ENCODE measurements at places on chromosomes 16 and 17.

DNA sequence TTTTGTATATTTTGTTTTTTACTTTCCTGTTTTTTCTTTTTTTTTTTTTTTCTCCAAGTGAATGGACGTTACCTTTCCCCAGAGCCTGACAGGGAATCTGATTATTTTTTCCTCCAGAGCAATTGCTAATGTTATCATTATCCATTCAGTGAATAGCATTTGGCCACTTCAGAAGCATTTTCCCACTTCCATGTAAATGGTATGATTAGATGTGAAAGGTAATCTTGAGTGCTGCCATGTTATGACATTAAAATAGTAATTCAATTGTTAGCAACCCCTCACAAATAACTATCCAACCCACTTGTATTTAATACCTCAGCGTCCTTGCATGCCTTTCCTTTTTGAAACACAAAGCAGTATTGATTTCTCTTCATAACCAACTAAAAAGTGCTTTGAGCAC is 1243.8 kb downstream of the CDH8 start:
- DNase-seq, result no peak

- DNase-seq, result no peak
Measured at GRCh38 chr16:85378145-85379040, 234.7 kb upstream of the GSE1 start.

GRCh38 chr17:48601539-48602425 is 3.0 kb downstream of the HOXB6 start:
- DNase-seq, result no peak

DNA sequence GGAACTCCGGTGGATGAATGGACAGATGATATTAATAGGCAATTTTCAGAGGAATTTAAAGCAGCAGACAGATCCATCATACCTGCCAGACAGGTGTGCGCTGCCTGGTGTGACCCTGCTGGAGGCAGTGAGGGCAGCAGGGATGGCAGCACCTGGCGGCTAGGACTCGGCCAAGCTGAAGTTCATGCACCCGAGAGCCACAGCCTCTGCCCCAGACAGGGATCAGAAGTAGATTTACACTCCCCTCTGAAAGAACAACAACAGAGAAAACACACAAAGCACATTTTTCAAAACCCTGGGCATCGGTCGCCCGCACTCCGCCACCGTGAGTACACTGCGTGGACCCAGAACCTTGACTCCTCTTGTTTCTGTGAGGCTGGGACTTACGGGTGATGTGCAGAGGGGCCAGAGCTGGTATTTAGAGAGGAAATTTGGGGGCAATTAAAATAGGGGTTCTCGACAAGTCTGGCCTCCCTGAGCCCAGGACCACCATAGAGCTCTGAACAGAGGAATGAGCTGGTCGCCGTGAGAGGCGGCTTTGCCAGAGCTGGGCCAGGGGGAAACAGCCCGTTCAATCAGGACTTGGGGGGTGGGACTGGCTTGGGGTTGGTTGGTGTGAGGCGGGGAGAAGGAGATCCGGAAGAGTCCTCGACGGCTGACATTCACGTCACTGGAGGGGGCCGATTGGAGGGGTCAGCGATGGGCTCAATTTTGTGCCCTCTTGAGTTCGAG is 101.0 kb downstream of the METRNL start:
- DNase-seq, result no peak

DNA sequence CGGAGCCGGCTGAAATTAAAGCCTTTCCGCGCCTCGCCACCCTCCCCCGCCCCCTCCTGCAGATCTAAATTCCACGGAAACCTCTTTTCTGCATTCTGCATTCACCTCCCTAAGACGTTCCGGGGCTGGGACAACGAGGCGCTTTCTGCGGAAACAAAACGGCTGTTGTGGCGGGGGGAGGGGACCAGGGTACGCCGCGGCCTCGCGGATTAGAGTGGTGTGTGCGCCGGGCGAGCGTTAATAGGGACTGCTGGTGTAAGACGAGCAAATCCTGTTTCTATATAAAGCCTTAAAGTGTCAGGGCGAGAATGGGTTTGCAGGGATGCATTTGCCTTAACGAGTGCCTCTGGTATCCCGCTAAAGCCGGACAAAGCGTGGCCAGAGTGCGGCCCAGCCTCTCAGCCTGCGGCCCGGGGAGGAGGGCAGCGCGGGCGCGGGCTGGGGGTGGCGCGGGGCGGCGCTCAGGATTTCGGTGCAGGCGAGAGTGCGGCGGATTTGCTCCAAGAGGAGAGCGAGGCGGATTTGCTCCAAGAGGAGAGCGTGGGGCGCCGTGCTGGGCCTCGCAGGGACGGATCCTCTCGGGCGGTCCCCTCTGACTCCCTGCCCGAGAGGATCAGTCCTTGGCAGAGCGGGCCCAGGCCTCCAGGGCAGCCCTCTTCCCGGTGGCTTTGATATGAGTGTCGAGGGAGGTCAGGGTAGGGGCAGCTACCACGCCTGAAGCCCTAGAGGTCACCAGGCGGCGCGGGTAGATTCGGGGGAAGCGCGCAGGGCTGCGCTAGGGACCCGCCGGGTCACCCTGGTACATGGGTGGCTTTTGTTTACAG is 5.1 kb downstream of the BAHCC1 start:
- no peak for DNase-seq

DNA sequence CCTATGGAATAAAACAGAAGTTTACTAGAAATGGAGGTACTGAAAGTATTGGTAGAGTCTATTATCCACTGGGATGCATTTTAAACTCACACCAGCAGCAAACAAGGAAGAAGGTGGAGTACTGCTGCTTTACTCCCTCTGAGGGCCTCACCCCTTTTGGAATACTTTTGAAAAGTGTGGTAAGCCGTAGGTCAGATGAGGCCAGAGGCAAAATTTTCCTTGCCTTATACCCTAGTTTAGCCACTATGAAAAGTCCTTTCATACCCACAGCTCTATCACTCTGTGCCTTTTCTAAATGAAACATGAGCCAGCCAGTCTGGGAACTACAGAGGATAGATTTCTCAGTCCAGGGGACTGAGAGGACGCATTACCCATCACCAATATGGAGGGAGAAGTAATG is 14.0 kb downstream of the GDE1 start:
- no peak for DNase-seq

DNA sequence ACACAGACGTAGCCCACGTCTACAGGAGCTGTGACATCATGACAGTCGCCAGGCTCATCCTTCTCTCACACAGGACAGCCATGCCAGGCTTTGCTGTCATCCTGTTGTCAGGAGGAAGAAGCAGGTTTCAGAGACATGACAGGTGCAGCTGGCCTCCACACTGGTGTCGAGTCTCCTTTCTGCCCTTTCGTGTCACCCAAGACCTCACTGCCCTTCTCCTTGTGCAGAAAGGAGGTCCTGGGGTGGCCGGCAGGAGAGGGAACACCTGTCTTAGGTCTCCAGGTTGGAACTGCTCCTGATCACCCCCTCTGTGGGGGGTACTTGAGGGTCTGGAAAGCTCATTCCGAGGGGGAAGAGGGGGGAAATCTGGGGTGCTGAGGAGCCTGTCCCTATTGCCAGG is 41.6 kb upstream of the IRF8 start:
- no peak for DNase-seq

DNA sequence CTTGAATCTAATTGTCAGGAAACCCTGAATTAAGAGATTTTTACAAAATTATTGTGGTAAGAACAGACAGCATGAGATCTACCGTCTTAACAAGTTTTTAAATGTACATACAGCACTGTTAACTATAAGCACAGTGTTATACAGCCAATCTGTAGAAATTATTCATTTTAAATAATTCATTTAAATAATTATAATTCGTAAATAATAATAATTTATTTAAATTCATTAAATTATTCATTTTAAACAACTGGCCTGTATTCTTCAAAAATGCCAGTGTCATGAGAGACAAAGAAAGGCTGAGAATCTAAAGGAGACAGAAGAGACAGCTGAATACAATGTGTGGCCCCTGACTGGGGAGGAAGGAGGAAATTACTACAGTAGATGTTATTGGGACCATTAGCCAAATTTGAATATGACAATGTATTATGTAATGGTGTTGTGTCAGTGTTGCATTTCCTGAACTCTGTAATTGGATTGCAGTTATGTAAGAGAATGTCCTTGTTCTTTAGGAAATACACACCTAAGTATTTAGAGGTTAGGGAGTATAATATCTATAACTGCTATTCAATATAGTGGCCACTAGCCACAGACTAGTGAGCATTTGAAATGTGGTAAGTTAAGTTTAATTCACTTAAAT is 2.3 kb downstream of the RSAD1 start:
- DNase-seq, result no peak

DNA sequence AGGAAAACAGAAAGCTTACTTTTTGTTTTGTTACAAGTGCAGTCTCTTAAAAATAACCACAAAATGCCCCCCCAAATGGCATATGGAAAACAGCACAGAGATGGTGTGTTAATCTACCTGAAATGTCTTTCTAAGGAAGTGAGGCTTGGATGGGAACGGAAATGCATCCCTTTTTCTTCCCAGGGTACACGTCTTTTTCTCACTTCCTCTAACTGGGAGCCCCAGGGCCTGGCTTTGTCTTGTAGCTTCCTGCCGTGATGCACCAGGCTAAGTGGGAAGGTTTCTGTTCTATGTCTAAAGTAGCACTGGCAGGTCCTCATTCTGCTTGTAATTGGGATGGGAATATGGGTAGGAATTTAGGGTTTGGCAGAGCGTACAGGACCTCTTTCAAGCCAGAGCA is 52.5 kb upstream of the CACNG3 start:
- no peak for DNase-seq

All from T1000 (cell line).